Endothelial cell (in vitro differentiated cells): ENCODE measurements at places on chromosomes 5 and 9.

DNA sequence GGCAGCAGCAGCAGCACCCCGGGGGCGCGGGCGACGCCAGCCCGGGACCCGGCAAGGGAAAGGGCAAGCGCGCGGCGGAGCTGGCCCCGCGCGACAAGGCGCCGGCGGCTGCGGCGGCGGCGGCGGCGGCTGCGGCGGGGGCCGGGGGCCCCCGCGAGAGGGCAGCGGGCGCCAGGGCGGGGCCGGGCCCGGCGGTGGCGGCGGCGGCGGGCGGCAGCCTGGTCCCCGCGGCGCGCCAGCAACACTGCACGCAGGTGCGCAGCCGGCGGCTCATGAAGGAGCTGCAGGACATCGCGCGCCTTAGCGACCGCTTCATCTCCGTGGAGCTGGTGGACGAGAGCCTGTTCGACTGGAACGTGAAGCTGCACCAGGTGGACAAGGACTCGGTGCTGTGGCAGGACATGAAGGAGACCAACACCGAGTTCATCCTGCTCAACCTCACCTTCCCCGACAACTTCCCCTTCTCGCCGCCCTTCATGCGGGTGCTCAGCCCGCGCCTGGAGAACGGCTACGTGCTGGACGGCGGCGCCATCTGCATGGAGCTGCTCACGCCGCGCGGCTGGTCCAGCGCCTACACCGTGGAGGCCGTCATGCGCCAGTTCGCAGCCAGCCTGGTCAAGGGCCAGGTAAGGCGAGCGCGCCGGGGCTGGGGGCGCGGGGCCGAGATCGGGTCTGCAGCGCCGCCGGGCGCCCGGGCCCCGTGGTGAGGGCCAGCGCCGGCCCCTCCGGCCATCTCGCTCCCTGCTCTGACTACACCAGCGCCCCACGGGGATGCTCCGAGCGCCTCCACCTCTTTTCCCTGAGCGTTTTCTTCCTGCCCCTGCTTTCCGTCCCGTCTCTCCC is at the start of gene UBE2QL1:
TSS of gene UBE2QL1 (plus strand) at position 238 of the 843 bp plus-strand sequence. CDS start at position 273, 35 bp downstream.
- peak within 1 kb of the TSS; percentile 87 for H3K4me3 ChIP-seq
- peaks cover 17% of the 10 kb centered on the region for H3K27me3 ChIP-seq
- H3K4me1 ChIP-seq, result peaks cover 6% of the 10 kb centered on the region
- H3K36me3 ChIP-seq, result peaks cover 4% of the 10 kb centered on the region

GRCh38 chr5:40682154-40683017 is 2.7 kb downstream of the PTGER4 start:
- peaks cover 20% of the 10 kb centered on the region for H3K27me3 ChIP-seq
- H3K4me1 ChIP-seq, result peaks cover 22% of the 10 kb centered on the region
- no peaks in the 10 kb centered on the region for H3K36me3 ChIP-seq
- H3K4me3 ChIP-seq, result peak overlapping the region; percentile 85
- DNase-seq, result no peak
- H3K27ac ChIP-seq, result no peak overlapping the region

GRCh38 chr9:115209601-115210306 is 91.8 kb upstream of the TNC start:
- peaks cover 6% of the 10 kb centered on the region for H3K4me1 ChIP-seq
- H3K4me3 ChIP-seq, result no peak overlapping the region
- H3K27ac ChIP-seq, result no peak overlapping the region
- peaks cover 1% of the 10 kb centered on the region for H3K27me3 ChIP-seq

- no peak overlapping the region for H3K27ac ChIP-seq
- DNase-seq, result no peak
- no peaks in the 10 kb centered on the region for H3K4me1 ChIP-seq
- no peak overlapping the region for H3K4me3 ChIP-seq
- H3K36me3 ChIP-seq, result no peaks in the 10 kb centered on the region
Measured at GRCh38 chr5:146820987-146821386, 57.6 kb downstream of the PPP2R2B start.

- DNase-seq, result no peak
- no peak overlapping the region for H3K27ac ChIP-seq
Measured at GRCh38 chr9:2722715-2723114, 5.4 kb downstream of the KCNV2 start.

DNA sequence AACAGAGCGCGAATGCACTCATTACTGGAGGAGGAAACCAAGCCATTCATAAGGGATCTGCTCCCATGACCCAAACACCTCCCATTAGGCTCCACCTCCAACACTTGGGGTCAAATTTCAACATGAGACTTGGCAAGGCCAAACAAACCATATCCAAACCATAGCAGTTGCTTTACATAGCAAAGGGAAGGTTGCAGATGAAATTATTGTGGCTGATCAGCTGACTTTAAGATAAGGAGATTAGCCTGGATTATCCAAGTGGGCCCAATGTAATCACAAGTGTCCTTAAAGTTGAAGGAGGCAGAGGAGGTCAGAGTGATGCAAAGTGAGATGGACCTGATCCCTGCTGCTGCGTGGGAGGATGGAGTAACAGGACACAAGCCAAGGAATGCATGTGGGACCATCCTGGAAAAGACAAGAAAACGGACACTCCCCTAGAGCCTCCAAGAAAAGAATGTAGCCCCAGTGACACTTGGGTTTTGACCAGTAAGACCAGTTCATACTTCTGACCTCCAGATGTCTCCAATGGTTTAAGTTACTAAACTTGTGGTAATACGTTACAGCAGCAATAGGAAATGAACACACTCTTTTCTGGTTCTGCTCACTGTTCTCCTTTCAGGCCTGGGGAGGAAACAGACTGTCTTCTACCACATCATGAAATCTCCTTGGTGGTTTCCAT is 167.3 kb downstream of the GNAQ start:
- H3K36me3 ChIP-seq, result peaks cover 52% of the 10 kb centered on the region
- H3K4me3 ChIP-seq, result no peak overlapping the region
- H3K27me3 ChIP-seq, result peaks cover 6% of the 10 kb centered on the region

DNA sequence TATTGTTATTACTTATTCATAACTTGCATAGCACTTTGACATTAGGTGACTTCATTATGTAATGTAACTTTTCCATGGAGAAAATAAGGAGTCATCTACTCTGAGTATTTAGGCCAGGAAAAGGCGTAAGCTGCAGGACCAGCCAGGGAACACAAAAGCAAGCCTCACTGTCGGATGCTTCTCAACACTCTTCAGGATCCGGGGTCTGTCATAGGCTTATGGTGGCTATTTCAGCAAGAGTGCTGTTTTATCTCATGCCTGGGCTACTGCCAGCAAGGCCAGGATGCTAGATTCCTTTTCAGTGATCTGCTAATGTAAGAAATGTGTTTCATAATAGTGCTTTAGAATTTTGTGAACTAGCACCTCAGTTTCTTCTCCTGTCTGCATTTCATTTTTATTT is 162.4 kb downstream of the CHSY3 start:
- H3K4me3 ChIP-seq, result no peak overlapping the region
- H3K4me1 ChIP-seq, result no peaks in the 10 kb centered on the region
- no peaks in the 10 kb centered on the region for H3K27me3 ChIP-seq
- H3K36me3 ChIP-seq, result no peaks in the 10 kb centered on the region
- no peak overlapping the region for H3K27ac ChIP-seq

GRCh38 chr5:32057187-32058096 is 116.7 kb downstream of the GOLPH3 start:
- H3K4me1 ChIP-seq, result no peaks in the 10 kb centered on the region
- peaks cover 55% of the 10 kb centered on the region for H3K36me3 ChIP-seq
- peaks cover 2% of the 10 kb centered on the region for H3K27me3 ChIP-seq
- no peak for DNase-seq

GRCh38 chr9:114282507-114282906 is 40.4 kb upstream of the ORM1 start:
- peaks cover 12% of the 10 kb centered on the region for H3K4me1 ChIP-seq
- no peak overlapping the region for H3K4me3 ChIP-seq
- no peak for DNase-seq
- H3K27me3 ChIP-seq, result peaks cover 9% of the 10 kb centered on the region

GRCh38 chr9:124652615-124653393 is 118.3 kb downstream of the NR6A1 start:
- no peaks in the 10 kb centered on the region for H3K27me3 ChIP-seq
- peaks cover 5% of the 10 kb centered on the region for H3K4me1 ChIP-seq
- H3K4me3 ChIP-seq, result no peak overlapping the region
- H3K36me3 ChIP-seq, result no peaks in the 10 kb centered on the region
- H3K27ac ChIP-seq, result no peak overlapping the region

DNA sequence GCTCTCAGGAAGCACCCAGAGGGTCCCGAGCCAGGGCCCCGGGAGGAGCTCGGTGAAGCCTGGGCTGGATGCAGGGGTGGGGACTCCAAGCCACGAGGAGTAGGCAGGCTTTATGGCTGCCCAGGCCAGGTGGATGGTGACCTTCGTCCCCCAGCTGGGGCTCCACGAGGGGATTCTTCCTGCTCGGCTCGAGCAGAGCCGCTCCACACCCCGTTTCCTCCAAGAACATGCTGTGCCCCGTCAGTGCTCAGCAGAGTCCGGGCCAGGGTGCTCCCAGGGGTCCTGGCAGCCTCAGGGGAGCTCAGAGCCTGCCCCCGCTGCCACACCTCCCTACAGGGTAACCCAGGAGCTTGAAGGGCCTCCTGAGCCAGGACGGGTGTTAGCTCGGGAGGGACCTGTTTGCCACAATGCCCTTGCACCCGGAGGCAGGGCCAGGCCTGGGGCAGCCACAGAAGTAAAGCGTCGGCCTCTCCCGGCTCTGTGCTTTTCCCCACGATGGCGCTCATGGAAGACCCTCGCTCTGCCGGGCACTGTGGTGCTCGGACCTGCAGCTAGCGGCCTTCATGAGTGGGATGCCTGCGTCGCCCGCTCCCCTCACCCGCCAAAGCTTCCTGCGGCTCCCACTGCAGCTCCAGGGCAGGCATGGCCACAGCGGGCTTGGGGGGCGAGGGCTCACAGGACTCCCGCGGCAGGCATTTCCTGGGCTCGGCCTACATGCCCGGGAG is 86.8 kb downstream of the KCNT1 start:
- no peak overlapping the region for H3K4me3 ChIP-seq
- DNase-seq, result no peak
- H3K27me3 ChIP-seq, result peaks cover 3% of the 10 kb centered on the region
- H3K27ac ChIP-seq, result no peak overlapping the region
- H3K36me3 ChIP-seq, result no peaks in the 10 kb centered on the region
- no peaks in the 10 kb centered on the region for H3K4me1 ChIP-seq

DNA sequence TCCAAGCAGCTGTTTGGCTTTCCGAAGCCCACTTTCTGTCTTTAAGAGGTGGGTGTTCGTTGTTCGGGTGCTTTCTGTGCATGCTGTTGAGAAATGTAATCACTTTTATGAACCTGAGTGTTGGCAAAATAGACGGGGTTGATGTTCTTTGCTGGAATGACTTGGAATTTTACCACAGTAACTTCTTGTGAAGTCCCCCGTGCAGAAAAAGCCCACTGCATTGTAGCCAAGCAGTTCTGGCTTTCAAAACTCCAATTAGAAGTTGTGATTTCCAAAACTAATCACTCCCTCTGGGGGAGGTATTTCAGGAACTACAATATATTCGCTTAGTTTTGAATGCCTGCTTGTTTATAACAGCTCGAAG is 111.1 kb downstream of the PAM start:
- H3K36me3 ChIP-seq, result peaks cover 6% of the 10 kb centered on the region
- peak overlapping the region; percentile 92 for H3K4me3 ChIP-seq
- H3K27me3 ChIP-seq, result no peaks in the 10 kb centered on the region
- H3K4me1 ChIP-seq, result peaks cover 27% of the 10 kb centered on the region

DNA sequence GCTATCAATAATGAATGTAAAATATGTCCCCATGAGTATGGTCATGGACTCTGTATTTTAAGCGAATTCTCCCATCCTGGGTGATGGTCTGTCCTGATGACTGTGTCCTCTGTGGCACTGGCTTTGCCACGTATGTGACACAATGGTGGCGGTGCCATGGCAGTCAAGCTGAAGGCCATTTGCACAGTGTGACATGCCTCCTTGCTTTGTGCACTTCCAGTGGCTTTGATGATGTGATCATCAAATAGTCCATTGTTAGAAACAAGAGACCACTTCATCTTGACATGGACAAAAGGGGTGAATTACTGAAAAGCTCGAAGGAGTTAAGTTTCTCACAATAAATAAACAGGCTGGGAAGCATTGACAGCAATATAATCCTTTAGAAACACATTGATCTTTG is 31.0 kb upstream of the PRRC1 start:
- H3K27ac ChIP-seq, result no peak overlapping the region
- H3K4me1 ChIP-seq, result no peaks in the 10 kb centered on the region
- no peak overlapping the region for H3K4me3 ChIP-seq

DNA sequence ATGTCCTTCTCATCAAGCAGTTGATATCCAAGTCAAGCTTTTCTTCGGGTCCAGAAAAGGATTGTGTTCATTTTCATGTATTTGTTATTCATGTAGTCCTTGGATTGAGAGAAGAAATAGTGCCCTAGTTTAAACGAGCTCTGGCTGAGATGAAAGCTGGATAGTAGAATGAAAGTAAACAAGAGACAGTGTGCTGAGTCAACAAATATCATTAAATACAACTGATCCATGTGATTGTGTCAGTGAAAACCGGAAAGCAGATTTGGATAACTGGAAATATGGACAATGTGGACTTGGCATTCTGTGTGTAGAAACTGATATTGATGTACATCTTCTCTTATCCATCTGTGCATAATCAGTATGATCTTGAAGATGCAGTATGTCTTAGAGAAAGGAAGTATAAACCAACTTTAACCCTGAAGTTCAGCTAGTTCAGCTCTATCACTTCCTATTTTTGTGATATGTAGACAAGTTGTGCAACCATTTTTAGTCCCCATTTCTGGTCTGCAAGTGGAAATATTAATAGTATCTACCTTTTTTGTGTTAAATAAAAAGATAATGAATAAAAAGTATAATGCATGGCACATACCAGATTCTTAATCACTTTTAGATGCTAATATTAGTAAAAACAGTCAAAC is 4.4 kb downstream of the MUSK start:
- no peak overlapping the region for H3K4me3 ChIP-seq
- H3K4me1 ChIP-seq, result no peaks in the 10 kb centered on the region
- H3K27me3 ChIP-seq, result no peaks in the 10 kb centered on the region
- no peak overlapping the region for H3K27ac ChIP-seq

DNA sequence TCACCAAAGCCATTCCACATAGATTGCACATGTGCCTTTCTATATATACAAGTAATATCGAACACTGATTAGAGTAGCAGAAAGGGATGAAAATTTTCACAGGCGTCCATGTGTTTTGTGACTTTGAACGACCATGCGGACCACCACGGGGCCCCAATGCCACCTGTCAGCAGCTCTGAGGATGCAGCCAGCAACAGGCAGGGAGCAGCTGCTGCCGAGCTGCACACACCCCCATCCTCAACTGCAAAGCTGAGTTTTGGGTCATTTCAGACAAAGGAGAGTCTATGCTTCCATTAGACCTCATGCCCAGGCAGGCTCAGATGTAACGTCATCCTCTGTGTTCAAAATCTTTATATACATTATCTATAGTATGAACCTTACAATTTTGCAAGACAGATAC is 503.8 kb downstream of the IRX1 start:
- H3K27ac ChIP-seq, result no peak overlapping the region
- H3K36me3 ChIP-seq, result no peaks in the 10 kb centered on the region
- DNase-seq, result no peak
- no peaks in the 10 kb centered on the region for H3K4me1 ChIP-seq

GRCh38 chr5:17276445-17276844 is 59.0 kb downstream of the BASP1 start:
- peaks cover 13% of the 10 kb centered on the region for H3K36me3 ChIP-seq
- H3K27ac ChIP-seq, result no peak overlapping the region
- DNase-seq, result no peak
- H3K4me3 ChIP-seq, result no peak overlapping the region
- no peaks in the 10 kb centered on the region for H3K4me1 ChIP-seq
- H3K27me3 ChIP-seq, result peaks cover 3% of the 10 kb centered on the region

- no peaks in the 10 kb centered on the region for H3K36me3 ChIP-seq
- H3K4me1 ChIP-seq, result peaks cover 3% of the 10 kb centered on the region
- DNase-seq, result no peak
- no peak overlapping the region for H3K4me3 ChIP-seq
Measured at GRCh38 chr9:87157366-87158031, 210.2 kb upstream of the GAS1 start.

- H3K27me3 ChIP-seq, result peaks cover 2% of the 10 kb centered on the region
- H3K27ac ChIP-seq, result no peak overlapping the region
- H3K36me3 ChIP-seq, result no peaks in the 10 kb centered on the region
- H3K4me3 ChIP-seq, result no peak overlapping the region
- peaks cover 13% of the 10 kb centered on the region for H3K4me1 ChIP-seq
Measured at GRCh38 chr5:127042593-127042992, 12.2 kb upstream of the MARCHF3 start.
